ENCODE measurements at places on chromosomes 5 and 9.

DNA sequence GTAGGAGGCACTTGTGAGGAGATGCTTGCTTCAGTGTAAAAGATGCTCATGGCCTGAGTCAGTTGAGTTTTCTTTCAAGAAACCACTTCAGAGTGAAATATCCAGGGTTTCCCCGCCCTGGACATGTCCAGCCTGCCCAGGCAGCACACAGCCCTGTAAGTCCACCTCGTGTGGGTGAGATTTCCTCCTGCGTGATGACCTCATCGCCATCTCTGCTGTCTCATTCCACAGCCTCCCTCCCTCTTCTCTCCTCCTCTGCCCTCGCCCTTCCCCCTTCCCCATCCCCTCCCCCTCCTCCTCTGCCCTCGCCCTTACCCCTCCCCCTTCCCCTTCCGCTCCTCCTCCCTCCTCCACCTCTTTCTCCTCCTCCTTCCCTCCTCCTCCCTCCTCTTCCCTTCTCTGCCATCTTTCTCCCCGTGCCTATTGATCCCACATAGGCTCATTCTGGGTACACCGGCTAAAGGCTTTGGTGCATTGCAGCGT, 34.0 kb upstream of the NCS1 start:
- DNase-seq: no peak

- DNase-seq: no peak
Measured at GRCh38 chr5:110268283-110268682, 458.2 kb downstream of the TMEM232 start.

GRCh38 chr9:33435821-33436277, 11.5 kb downstream of the AQP3 start:
- no peak for DNase-seq

- DNase-seq: no peak
Measured at GRCh38 chr5:130109152-130109551, 204.9 kb downstream of the CHSY3 start.

DNA sequence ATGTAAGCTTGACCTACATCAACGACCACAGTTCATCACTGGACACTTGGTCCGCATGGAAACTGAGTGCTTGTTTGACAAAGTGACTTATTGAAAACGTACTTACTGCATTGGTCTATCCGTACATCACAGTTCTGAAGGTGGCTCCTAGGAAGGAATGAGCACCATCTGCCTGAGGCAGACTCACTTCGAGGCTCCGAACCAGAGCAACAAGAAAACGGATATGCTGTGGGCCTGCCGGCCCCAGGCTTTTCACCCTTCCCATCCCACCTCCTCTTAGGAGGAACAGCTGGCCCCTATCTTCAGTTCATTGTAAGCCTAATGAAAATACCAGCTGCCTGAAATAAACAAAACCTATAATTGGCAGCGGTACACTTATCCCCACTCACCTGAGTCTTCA, 67.2 kb upstream of the TSLP start:
- DNase-seq: no peak

GRCh38 chr9:69121155-69122081, 52.7 kb upstream of the TJP2 start:
- DNase-seq: peak; percentile 27

DNA sequence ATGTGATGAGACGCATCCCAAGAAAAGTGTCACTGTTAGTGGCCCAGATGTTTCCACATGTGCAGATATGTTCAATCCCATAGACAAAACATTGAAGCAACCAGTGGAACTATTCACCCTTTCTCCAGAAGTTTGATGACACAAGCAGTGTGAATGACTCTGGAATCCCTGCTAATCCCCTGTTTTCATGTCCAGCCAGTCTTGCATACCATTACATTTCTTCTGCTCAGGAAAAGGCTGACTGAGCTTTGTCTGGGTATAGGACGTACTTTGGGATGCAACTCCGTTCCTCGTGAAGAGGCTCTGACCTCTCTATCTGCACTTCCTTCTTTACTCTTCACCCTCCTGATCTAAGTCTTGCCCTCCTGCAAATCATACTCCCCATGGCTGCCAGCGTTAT, 172.4 kb downstream of the NTRK2 start:
- no peak for DNase-seq

- DNase-seq: peak; percentile 12
Measured at GRCh38 chr5:81750308-81751008, 439 bp downstream of the SSBP2 start.

DNA sequence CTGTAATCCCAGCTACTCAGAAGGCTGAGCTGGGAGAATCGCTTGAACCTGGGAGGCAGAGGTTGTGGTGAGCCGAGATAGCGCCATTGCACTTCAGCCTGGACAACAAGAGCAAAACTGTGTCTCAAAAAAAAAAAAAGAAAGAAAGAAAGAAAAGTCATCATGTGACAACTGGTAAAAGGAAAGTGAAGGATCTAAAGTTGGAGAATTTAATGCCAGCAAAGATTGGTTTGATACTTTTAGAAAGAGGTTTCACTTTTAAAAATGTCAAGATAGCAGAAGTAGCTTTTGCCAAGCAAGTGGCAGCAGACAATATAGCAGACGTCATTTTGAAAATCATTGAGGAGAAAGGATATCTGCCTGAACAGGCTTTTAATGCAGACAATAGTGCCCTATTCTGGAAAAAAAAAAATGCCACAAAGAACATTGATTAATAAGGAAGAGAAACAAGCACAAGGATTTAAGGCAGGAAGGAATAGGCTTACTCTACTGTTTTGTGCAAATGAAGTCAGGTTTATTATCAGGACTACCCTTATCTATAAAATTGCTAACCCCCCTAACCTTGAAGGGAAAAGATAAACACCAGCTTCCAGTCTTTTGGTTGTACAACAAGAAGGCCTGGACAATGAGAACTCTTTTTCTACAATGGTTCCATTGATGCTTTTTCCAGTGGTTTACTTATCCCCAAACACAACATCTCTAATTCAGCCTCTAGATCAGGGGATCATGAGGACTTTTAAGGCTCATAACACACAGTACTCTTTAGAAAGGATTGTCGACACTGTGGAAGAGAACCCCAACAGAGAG, 12.0 kb downstream of the PKD2L2 start:
- DNase-seq: no peak

DNA sequence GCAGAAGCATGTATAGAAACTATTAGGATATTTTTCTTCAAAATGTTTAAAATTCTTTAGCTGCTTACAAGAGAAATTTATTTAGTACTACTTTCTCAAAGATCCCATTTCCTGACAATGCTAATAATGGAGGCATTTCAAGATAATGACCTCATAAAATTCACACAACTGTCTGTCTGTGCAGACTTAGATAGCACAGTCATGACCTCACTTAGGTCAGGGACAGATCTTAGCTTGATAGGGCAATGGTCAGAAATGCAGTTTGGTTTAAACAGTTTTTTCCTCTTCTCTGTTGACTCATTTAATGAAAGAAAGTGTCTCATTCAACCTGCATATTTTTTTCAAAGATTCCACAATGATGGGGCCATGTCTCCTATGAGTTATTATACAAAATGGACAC, 128.4 kb downstream of the GRIA1 start:
- no peak for DNase-seq

DNA sequence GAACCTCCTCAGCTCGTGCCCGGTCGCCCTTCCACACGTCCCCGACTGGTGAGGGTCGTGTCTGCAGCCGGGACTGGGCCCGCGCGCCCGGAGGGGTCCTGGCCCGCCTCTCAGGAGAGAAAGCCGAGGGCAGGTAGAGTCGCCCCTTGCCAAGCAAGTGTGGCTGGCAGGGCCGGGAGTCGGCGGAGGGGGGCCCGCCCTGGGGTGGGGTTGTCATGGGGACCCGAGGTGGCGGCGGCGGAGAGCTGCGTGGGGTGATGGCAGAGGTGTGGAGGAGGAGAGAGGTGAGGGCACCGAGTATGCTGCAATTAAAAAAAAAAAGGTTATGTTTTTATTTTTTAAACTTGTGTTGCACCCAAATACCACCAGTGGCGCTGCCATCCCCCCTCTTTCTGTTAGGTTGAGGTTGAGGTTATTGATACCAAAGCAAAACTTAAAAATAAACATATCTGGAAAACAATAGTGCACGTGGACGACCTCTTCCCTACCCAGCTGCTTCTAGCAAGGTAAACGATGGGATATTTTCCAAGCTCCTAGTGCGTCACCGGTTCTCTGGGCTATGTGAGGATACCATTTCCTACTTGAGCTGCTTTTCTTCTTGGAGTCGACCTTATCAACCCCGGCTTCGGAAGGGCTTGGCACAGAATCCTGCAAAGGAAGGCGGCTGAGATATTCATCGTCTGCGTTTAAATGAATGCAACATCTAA, 660 bp downstream of the SCAMP1 start:
- DNase-seq: peak; percentile 59

- DNase-seq: peak; percentile 13
Measured at GRCh38 chr9:136671646-136672430, 9.1 kb downstream of the EGFL7 start.

GRCh38 chr5:56818450-56819037, 3.2 kb downstream of the MAP3K1 start:
- no peak for DNase-seq

DNA sequence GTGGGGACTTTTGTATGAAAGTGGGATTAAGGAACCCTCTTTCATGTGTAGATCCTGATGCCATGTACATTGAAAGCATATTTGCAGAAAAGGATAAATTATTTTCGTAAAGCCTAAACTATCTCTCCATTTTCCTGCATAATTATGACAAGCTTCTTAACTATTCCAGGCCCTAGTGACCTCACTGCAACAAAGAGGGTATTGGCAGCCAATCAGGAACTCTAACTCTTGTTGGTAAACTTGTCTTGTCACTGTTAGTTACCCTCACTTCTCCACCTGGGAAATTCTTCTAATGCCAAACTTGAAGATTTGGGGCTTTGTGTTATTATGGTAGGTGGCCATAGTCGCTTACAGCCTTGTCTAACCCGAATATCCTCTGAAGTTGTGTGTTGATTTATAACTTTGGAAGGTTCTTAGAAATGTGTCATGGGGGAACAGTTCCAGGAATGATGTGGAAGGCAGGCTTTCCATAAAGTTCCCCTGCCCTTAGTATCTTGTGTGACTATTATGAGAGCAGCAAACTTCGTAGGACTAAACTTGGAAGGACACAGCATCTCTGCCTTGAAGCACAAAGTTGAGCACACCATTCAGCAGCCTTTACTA, 52.5 kb downstream of the IQGAP2 start:
- DNase-seq: no peak

GRCh38 chr9:125461636-125462190, 200.1 kb downstream of the GAPVD1 start:
- no peak for DNase-seq

DNA sequence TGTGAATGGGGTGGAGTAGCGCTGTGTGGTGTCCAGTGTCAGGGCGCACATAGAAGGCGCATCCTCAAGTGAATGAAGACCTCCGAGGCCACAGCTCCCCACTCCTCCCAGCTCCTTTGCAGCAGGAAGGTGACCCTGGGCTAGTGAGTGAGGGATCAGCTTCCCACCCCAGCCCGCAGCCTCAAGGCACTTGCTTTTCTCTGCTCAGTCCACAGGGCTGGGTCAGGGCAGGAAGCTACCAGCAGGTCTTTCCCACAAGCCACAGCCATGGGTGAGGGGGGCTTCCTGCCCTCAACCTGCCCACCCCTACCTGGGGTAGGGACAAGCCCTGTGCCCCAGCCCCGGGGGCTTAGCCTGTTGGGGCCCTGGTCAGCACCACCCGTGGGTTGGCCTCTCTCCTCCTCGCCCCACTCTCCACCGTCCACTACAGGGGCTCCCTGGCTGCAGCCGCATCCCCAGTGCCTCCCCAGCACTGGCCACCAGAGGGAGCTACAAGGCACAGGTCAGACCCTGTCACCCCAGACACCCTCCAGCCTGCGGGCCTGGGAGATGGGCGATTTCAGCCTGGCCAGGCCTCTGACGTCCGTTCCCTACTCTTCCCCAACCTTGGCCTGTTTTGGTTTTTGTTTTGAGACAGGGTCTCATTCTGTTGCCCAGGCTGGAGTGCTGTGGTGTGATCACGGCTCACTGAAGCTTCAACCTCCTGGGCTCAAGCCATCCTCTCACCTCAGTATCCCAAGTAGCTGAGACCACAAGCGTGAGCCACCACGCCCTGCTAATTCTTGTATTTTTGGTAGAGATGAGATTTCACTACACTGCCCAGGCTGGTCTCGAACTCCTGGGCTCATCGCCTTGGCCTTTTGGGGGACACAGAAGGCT, 1.3 kb upstream of the ABCA2 start:
- DNase-seq: peak; percentile 61

DNA sequence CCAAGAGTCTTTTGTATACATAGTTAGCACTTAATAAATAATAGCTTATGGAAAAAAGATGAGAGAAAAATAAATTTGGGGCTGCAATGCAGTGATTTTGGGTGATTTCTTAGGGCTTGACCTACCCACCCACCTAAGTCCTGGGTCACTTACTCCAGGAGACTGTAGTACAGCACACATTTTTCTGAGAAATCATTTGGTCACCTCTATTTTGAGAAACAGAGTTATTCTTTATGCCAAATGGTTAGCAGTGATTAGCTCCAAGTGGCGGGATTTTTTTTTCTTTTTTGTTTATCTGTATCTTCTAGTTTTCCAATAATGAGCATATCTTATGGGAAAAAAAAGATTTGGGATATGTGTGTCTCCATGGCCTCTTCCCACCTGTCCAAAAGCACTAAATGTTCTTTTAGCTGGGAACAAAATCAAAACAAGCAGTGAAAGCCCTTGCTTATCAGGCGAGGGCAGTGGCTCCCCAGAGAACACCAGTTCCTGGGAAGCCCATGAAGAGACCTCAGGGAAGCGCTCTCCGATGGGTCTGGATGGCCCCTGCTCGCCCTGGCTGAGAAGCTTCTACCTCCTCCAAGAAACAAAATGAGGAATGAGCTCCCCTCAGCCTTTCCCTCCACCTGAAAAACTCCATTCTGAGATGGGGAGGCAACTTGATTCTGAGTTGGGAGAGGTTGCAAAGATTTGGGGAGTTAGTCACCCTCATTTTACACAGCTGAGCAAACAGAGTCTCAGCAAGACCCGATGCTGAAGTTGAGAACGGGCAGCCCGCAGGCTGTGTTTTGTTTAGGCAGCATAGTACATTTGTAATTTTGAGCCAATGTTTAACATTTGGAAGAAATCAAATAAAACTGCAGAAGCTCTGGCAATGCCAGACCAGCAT, 69.9 kb downstream of the CYFIP2 start:
- DNase-seq: no peak
